ENCODE measurements at places on chromosomes 11 and 22. TPM values are rescaled to one million over a fixed set of nuclear protein-coding genes. Genes with fewer than 3 reads are reported as not detected.

The CTTN gene
- 1.0 TPM for total RNA-seq

DNA sequence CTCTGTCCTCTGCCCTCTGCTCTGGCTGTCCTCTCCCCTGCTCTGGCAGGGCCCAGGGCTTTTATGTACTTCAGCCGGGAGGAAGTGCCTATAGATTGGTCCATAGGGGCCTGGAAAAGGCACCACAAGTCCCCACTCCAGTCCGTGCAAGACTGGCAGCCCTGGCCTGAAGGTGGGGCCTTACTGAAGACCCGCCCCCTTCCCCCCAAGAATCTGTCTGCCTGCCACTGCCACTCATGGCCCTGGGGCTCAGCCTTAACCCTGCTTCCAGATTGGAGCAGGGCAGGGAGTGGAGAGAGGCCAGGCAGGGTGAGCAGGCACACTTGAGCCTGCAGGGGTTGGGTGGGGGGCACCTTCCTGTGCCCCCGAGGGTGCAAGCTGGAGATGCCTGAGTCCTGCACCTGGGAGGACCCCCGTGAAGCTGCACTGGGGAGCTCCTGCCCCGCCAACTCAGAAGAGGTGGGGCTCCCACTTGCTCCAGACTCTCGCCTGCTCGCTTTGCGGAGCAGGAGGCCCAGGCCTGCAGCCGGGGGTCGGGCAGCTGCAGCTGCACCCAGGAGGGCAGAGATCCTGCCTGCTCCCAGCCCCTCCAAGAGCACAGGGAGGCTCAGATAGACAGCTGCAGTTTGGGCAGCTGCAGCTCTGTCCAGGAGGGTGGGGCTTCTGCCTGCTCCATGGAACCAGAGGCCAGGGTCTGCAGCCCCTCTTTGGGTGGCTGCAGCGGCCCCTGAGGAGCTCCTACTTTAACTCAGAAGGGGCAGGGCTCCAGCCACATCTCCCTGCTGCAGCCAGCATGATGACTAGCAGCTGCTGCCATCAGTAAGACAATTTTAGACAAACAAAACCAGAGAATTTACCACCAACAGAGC lies 51.0 kb upstream of the SC5D start:
- no peak for DNase-seq

The CASP12 gene
- not detected for total RNA-seq

The RIBC2 gene
- total RNA-seq: 12.8 TPM

- no peak for DNase-seq
Measured at GRCh38 chr11:126407101-126407521, 51.6 kb downstream of the ST3GAL4 start.

All from activated CD8-positive, alpha-beta memory T cell treated with anti-CD3 and anti-CD28 coated beads, Interleukin-2, amount 10 ng/mL, durations not matched to agents 7 days and 5 days (primary cell).